Mucosa of descending colon (tissue), 3 donors: ENCODE measurements at places on chromosomes 12 and 14. TPM values are rescaled to one million over a fixed set of nuclear protein-coding genes. Genes with fewer than 3 reads are reported as not detected.

The WIF1 gene
- total RNA-seq, result not detected

The HECTD4 gene
- total RNA-seq, result 75.5 TPM

The TMBIM4 gene
- total RNA-seq, result 117 TPM

The ALDH1L2 gene
- total RNA-seq, result 4.3 TPM

The ZDHHC22 gene
- 1.7 TPM for total RNA-seq

The MSI1 gene
- 3.8 TPM for total RNA-seq

The FITM1 gene
- 1.3 TPM for total RNA-seq

The LRP6 gene
- 32.2 TPM for total RNA-seq

The SIX6 gene
- total RNA-seq, result not detected

DNA sequence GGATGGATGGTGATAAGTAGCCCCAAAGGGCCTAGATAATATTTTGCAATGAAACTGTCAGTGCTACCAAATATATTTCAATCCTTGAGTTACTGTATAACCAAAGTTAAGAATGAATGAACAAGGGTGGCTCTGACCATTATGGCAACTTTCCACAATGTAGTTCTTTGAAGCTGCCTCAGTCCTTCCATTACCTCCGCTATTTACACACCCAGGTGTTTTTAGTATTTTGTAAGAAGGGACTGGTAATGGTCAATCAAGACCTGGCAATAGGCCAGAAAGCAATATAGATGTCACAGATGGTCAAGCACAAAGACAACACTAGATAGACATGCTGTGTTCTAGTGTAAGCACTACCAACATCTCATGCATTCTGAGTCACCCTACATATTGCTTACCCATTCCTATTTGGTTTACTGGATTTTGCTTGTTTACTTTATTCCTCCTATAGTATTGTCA lies 16.3 kb downstream of the DUSP16 start:
- DNase-seq, result no peak

GRCh38 chr12:108514468-108514972 lies 557 bp upstream of the FICD start:
- DNase-seq, result no peak

GRCh38 chr12:17334784-17335183 lies 728.8 kb upstream of the LMO3 start:
- DNase-seq, result no peak

GRCh38 chr12:74656251-74656650 lies 118.6 kb downstream of the ATXN7L3B start:
- no peak for DNase-seq

GRCh38 chr12:114789276-114789675 lies 105.3 kb upstream of the TBX3 start:
- no peak for DNase-seq

DNA sequence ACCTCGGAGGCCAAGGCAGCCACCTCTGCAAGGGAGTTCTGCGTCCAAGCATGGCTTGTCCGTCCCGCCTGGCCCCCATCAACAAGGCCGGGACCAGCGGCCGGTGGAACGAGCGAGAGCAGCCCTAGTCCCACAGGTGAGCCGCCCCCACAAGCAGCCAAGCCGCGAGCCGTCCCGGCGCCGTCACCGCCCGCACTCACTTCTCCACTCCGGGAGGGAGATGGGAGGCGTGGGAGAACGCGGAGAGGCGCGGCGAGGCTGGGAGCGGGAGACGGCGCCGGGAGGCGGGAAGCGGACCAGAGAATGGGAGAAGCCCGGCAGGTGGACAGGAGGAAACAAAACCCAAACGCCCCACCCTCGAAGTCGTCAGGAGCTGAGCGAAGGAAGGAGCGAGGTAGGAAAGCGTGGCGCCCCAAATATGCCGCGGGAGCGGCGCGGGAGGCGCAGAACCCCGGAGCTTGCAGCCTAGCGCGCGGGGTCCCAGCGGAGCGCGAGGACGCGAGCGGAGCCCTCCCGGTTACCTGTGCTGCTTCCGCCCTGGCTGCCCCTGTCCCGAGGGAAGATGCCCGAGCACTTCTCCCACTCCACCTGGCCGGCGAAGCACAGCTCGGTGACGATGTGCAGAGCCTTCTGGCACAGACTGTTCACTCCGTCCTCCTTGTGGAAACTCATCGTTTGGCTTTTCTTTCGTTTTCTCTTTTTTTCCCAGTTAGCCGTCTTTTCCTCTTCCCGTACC lies 600 bp downstream of the SYT10 start:
- no peak for DNase-seq

DNA sequence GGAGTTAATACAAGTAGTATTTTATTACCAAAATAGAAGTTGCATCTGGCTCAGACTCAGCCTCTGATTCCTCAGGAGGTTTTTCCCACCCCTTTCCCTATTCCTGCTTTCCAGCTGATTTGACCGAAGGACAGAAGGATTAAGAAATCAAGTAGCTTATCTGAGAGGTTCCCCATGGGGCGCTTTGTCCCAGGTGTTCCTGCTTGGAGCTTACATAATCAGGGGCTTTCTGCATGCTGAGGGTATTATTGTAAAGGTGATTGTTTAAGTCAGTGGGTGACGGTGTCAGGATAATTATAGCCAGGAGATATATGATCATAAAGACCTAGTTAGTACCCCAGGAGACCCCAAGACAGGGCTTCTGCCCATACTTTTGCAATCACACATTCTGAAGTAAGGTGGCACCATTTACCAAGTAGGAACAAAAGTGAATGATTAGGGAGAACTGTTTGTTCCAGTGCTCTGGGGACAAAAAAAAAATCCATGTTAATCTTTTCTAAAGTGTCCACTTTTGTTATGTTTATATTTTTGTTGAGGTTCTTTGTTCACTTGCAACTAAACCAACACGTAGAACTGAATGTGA lies 921.3 kb downstream of the NRXN3 start:
- no peak for DNase-seq

DNA sequence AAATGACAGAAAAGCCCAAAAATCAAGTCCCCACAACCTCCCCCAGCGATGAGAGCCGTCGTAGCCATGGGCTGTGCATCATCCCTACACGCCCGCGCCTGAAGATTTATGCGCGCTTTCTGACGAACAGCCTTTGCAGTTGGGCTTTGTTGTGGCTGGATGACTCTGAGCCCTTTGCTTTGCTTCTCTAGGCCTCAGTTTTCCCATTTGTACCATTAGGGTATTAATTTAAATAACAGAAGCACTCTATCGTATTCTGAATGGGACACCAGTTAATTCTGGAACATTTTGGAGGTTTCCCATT lies 24.2 kb downstream of the SFSWAP start:
- no peak for DNase-seq

DNA sequence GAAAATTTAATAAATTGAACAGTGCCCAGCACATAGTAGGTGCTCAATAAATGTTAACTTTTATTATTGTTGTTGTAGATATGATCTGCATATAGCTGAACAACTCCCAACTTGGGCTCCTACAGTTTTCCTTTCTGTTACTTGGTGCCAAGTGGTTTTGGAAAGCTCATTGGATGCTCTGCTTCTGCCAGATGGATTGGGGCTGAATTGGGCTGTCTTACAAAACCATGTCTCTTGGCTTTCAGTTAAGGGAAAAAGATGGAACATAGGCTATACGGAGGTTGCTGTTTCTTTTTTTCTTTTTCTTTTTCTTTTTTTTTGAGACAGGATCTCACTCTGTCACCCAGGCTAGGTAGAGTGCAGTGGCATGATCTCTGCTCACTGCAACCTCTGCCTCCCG lies 140.7 kb upstream of the PWP1 start:
- no peak for DNase-seq
